Fibroblast of mammary gland (primary cell): ENCODE measurements at places on chromosomes 11 and 22.

GRCh38 chr11:47856186-47856585 is 8.0 kb upstream of the NUP160 start:
- DNase-seq, result no peak

DNA sequence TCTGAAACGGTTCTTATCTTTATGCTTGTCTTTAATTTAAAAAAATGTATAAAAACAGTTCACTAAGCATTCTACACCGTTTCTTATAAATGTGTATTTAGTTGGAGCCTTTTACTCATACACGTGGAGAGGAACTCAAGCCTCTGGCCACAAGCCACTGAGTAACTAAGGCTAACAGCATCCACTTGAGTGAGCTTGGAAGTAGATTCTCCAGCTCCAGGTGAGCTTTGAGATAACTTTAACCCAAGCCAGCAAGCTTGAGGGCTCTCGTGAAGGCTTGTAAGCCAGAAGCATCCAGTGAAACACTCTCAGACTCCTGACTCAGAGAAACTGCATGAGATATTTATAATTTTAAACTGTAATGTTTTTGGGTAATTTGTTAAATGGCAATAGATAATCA is 82.6 kb downstream of the ARHGAP20 start:
- no peak for DNase-seq

DNA sequence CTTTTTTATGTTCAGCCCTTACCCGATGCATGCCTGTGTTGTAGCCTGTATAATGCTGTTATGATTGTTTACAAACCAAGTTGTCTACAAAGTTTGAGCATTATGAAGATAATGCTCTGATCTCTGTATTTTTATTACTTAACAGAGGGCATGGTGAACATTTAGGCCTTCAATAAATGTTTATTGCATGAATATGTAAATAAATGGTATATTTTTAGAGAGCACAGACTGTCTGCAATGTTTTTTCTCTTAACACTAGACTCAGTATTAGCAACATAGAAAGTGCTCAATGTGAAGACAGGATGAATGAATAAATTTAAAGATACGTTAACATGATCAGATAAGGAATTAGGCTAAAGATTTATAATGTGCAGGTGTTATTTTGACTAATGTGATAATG is 130.9 kb downstream of the UVRAG start:
- DNase-seq, result no peak

GRCh38 chr11:46697303-46697702 is 3.1 kb downstream of the ARHGAP1 start:
- no peak for DNase-seq

DNA sequence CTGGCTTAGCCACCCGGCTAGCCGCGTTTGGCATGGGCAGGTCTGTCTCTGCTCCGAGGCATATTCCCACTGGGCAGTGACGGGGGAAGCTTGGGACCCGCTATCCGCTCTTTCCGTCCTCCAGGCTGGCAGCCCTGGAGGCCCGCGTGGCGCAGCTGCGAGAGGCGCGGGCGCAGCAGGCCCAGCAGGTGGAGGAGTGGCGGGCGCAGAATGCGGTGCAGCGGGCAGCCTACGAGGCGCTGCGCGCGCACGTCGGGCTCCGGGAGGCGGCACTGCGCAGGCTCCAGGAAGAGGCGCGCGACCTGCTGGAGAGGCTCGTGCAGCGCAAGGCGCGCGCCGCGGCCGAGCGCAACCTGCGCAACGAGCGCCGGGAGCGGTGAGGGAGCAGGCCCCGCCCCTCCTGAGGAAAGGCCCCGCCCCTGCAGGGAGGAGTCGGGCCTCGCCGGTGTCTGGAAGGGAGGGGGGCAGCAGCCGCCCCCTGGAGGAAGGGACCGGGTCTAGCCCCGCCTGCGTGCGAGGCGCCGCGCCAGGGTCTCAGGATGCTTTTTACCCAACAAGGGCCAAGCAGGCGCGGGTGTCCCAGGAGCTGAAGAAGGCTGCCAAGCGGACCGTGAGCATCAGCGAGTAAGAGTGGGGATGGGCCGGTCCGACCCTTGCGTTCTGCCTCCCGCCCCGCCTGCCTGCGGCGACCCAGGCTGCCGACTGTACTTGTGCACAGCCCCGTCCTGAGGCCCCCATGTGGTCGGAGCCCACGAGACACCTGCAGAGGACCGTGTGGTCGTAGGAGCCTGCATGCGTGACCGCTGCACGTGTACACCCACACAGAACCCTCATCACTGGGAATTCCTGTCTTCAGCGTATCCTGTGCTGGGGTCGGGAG is 7.9 kb downstream of the ATG16L2 start:
- DNase-seq, result peak; percentile 77
